Foreskin keratinocyte (primary cell): ENCODE measurements at places on chromosomes 11 and 22.

- peak; percentile 28 for DNase-seq
Measured at GRCh38 chr11:32400196-32400595, 35.1 kb downstream of the WT1 start.

GRCh38 chr11:130890039-130890745 is 26.1 kb downstream of the SNX19 start:
- DNase-seq = no peak

DNA sequence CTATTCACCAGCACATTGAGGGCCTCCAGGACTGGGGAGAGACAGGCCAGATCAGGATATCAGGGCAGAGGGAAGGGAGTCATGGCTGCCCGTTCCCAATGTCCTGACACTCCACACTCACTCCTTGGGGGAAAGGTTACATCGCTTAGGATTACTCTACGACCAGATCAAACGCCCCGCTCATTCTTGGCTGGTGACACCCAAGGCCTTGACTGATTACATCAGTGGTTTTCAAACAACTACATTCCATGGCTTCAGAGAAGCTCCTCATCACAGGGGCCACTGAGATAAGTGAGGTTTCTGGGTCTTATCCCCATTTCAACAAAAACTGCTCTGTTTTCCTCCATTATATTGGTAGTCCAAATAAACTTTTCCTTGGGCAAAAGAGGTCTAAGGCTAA is 15.0 kb downstream of the UBE2L6 start:
- no peak for DNase-seq

GRCh38 chr11:19869466-19869865 is 156.8 kb downstream of the NAV2 start:
- no peak for DNase-seq

DNA sequence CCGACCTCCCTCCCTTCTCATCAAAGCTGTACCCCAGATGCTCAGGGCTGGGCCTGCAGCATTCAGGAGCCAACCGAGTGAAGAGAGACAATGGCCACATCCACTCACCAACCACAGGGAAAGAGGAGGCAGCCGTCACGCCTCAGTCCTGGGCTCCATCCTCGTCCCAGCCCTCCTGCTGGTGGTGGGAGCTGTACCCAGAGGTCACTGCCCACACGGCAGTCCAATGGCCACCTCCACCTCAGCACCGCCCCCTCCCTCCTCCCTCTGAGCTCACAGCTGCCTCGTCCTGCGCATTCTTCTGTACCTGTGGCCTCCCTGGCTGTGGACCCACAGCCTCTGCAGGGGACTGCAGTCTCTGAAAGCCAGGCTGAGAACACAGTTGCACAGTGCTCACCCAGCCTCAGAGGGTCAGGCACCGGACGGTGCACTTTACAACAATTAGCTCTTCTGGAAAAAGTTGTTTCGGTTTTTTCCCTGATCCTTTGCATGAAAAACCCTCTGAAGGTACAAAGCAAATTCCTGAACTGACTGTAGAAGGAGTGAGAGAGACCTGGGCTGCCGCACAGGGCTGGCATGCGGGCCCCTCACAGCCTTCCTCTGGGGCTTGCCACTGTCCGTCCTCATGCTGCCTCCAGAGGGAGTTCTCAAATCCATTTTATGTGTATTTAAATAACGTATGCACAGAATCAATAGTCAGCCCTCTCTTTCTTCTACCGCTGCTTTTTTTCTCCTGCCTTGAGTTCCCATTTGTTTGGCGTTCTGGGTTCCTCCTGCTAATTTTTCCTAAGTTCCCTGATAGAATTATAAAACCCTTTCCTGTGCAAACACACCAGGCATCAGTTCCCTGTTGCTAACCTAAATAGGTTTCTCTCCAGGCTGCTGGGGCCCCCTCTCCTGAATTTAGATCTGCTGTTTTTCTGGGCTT is 52.7 kb downstream of the PHF21B start:
- DNase-seq = no peak

- DNase-seq = no peak
Measured at GRCh38 chr22:45891471-45891995, 85.4 kb downstream of the WNT7B start.
